ENCODE measurements at places on chromosomes 16 and 17. TPM values are rescaled to one million over a fixed set of nuclear protein-coding genes. Genes with fewer than 3 reads are reported as not detected.

- peaks cover 8% of the 10 kb centered on the region for H3K36me3 ChIP-seq
- peaks cover 2% of the 10 kb centered on the region for H3K27me3 ChIP-seq
- DNase-seq = peak; percentile 17
Observed at GRCh38 chr16:31363721-31364120, 8.7 kb downstream of the ITGAX start.

GRCh38 chr16:84881702-84882521 lies 62.1 kb downstream of the CRISPLD2 start:
- no peaks in the 10 kb centered on the region for H3K4me1 ChIP-seq
- H3K4me3 ChIP-seq = no peak overlapping the region
- H3K27me3 ChIP-seq = peaks cover 16% of the 10 kb centered on the region
- H3K36me3 ChIP-seq = no peaks in the 10 kb centered on the region

DNA sequence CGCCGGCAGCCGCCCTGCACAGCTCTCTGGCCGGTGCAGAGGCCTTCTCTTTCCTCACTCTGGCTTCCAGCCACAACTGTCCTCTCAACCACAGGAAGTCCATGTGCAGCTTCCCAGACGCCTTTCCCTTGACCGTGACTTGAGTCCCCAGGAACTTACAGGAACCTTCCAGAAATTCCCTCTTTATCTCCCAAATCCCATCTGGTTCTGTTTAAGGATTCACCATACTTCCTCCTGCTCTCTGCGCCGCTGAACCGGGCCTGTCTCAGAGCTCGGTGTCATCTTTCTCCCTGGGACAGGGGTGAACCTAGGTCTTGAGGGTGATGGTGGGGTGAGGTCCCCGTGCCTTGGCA lies 65.2 kb upstream of the ZNF469 start:
- peaks cover 1% of the 10 kb centered on the region for H3K27me3 ChIP-seq
- no peak overlapping the region for H3K4me3 ChIP-seq
- H3K36me3 ChIP-seq = no peaks in the 10 kb centered on the region
- no peak overlapping the region for H3K27ac ChIP-seq
- H3K4me1 ChIP-seq = no peaks in the 10 kb centered on the region
- DNase-seq = no peak

The KIF18B gene
- 70.5 TPM for total RNA-seq

DNA sequence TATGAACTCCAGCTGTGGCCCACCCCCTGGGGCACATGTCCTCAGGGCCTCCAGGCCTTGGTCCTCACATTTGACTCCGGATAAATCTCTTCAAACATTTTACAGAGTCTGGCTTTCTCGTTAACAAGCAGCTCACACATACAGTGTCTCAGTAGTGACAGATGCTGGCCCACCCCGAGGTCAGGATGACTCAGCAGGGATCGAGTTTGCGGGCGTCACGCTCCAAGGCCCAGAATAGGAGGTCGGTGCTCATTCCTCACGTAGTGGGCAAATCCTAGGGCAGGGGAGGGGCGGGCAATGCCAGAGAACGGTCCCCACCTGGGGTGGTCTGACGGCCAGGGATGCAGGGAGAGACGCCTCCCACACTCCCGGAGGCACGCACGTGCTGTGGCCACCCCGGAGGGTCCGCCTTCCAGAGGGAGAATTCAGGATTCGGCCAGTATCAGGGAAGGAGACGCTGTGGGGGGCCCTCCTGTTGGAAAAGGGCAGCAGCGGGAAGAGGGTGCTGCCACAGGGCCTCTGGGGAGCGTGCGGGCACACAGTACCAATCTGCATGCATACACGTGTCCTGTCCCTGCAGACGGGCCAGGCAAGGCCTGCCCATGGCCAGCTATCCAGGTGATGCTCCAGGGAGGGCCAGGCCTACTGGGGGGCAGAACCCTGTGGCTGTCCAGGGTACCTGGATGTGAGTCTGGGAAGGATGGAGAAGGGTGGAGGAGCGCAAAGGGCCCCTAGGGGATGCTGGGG lies 8.6 kb downstream of the SLC7A5 start:
- peaks cover 20% of the 10 kb centered on the region for H3K36me3 ChIP-seq
- H3K4me1 ChIP-seq = peaks cover 40% of the 10 kb centered on the region
- peak overlapping the region; percentile 35 for H3K4me3 ChIP-seq
- DNase-seq = no peak

Data from activated naive CD8-positive, alpha-beta T cell treated with anti-CD3 and anti-CD28 coated beads, Interleukin-2, amount 10 ng/mL, durations not matched to agents 7 days and 5 days (primary cell).